ENCODE measurements at places on chromosomes 3 and 15.

DNA sequence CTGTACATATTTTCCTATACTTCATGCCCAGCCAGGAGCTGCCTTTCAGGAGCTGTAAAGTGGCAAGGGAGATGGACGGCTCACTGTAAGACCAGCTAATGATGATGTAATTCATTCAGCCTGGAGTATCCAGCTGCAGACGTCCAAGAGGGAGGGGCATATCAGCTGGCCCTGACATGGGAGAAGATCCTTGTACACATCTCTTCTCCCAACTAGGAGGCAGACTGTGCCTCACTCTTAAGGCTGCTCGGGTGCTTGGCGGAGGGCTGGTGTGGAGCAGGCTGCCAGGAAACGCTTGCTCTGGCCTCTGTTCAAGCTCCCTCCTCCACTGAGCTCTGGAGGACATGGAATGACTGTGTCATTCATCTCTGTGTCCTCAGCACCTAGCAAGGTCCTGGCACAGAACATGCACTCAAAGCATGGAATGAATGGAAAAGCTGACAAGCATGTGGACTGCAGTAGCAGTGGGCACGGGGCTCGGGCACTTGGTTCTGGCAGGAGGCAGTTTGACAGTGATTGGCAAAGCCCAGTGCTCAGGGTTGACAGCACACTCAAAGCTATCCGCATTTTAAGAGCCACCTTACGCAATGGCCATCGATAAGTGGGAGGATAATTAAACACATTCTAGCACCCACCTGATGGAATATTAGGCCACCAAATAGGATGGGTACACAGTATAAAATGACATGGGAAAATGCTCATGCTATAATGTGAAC lies 72.4 kb downstream of the TBC1D2B start:
- DNase-seq = no peak

DNA sequence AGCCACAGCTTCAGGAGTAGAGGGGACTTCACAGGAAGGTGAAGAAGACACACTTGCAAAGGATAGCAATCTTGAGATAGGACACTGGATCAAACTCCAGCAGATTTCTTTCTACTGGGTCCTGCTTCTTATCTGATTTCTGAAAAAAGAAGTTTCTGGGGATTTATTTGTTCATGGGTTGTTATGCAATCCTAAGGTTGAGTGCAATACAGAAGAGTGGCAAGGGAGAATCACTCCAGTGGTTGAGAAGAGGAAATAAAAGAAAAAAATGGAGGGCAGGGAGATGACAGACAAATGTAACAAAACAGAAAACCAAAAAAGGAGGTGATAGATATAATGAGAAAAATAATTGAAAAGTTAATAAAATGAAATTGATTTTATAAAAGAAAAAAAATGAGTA lies 858.3 kb downstream of the TUSC7 start:
- no peak for DNase-seq

- DNase-seq = no peak
Measured at GRCh38 chr15:101049856-101050622, 130.9 kb downstream of the LRRK1 start.

DNA sequence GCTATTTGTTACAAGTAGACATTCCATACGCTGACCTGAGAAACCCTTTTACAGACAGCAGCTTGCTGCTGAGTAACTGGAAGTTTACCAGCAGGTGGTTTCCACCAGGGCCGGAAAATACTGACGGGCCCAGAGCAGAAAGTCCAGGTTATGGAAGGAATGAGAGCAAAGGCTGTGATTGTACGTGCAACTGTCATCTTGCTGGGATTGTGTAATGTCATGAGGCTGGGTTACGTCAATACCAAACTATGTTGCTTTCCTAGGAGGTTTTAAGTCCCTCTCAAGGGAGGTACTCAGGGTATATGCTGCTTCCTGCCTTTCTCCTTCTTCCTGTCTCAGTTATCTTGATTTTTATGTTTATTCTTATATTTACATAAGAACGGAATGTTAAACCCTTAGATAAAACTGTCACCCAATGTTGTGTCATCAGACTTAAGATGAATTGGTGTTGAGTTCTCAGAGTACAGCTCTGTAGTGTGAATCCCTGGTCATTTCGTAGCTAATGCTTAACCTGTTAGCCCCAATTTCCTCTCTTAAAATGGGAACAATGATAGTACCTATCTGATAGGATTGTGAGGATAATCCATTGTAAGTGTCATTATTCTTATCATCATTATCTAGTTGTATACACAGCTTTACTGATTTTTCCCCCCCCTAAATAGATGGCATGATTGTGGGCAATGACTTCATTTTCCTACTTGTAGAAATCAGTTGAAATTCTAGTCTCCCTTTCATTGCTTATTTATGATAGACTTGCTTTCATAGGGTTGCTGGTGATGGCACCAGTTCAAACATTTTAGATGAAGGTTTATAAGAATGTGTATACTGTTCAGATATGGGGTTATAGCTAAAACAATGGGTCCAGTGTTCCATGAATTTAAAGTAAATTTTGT lies 101.4 kb downstream of the FNDC3B start:
- no peak for DNase-seq

GRCh38 chr3:194120789-194121770 lies 14.9 kb upstream of the HES1 start:
- no peak for DNase-seq

DNA sequence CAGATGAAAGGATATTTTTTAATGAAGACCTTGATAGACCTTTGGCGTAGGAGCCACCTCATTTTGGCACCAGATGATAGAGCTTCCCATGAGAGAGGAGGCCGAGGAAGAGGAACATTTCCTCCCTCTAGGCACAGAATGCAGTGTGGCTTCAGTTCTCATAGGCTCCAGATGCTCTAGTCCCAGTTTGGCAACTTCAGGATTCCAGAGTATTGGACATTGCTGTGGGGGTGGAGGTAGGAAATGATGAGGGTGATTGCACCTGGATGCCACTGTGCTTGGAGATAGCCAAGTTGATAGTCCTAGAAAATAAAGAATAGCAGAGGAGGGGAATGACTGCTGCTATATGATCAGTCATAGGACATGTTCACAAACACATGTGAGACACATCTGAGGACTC lies 58.3 kb upstream of the KY start:
- no peak for DNase-seq

DNA sequence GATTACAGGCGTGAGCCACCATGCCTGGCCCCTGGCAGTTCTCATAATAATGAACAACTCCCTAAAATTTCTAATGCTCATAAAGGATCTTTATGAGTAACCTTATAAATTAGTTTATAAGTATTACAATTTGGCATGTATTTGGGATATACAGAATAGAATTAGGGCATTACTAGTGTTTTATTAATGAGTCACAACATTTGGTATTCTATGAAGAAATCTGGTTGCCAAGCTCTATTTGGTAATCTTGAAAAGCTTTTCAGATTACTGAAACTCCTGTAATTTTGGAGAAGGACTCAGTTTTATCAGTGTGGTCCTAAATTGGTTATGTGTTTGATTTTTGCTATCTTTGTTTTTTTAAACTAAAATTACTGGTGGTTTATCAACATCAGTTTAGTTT lies 45.8 kb downstream of the TM6SF1 start:
- no peak for DNase-seq

GRCh38 chr3:156010829-156011228 lies 109.5 kb upstream of the KCNAB1 start:
- no peak for DNase-seq

DNA sequence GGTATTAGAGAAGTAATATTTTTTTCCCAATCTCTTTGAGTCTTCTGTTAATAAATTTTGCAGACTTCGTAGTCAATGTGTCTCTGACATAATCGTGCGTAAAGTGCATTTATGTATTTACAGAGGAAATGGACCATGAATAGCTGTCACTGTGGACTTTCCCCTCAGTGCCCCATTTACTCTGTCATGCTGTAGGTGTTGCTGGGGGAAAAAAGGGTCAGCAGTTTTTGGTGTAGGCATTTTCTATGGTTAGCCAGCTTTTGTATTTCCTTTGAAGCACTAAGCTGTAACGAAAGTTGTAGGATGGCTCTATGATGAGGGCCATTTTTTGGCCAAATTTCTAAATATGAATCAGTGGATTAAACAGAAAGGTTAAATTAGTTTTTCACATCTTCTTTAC lies 598.4 kb downstream of the FGF12 start:
- DNase-seq = no peak

- DNase-seq = no peak
Measured at GRCh38 chr15:77144492-77145070, 73.7 kb upstream of the TSPAN3 start.

DNA sequence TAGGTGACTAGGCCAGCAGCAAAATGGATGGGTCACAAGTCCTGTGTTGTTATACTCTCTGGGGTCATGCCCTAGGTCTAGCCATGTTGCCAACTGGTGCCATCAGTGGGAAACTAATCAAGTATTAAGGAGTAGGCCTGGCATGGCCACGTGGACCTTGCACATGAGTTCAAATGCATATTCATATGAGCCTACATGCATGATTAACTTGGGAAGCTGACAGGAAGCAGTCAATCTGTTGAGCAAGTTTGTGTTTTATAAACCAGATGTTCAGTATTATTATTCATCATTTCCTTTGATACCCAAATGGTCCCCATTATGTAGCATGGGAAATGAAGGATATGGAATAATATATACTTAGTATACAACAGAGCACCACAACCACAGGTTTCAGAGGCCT lies 95.0 kb downstream of the LRTM1 start:
- no peak for DNase-seq

GRCh38 chr3:26807272-26807671 lies 184.7 kb downstream of the LRRC3B start:
- no peak for DNase-seq

DNA sequence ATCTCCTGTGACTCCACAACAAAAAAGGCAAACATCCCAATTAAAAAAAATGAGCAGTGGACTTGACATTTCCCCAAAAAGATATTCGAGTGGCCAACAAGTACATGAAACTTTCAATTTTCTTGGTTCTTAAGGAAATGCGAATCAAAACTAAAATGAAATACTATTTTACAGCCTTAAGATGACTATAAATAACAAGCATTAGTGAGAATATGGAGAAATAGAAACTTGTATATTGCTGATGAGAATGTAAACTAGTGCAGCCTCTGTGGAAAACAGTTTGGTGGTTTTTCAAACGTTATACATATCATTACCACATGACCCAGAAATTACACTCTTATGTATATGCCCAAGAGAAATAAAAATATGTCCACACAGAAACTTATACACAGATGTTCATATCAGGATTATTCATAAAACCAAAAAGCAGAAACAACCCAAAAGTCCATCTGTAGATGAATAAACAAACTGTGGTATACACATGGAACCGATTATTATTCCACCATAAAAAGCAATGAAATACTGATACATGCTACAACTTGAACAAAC lies 153.2 kb upstream of the GPR149 start:
- DNase-seq = no peak

DNA sequence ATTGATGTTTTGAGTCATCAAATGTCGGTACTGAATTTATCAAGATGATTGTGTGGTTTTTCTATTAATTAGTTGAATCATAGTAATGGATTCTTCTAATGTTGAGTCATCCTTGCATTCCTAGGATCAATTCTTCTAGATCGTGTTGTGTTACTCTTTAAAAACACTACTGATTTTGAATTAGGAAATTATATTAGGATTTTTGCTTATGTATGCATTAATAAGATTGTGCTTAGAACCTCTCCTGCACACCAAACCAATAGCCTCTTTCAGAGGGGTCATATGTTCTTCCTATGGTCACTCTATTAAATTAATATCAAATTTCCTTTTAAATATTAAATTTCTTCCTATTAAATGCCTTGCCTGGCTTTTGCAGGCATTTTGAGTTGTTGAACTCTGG lies 151.7 kb upstream of the TOPAZ1 start:
- no peak for DNase-seq

Data from stimulated activated naive CD8-positive, alpha-beta T cell treated with anti-CD3 and anti-CD28 coated beads, Interleukin-15, amount 100 ng/mL, for 72 hours (primary cell).